ENCODE measurements at places on chromosomes 1 and 21. TPM values are rescaled to one million over a fixed set of nuclear protein-coding genes. Genes with fewer than 3 reads are reported as not detected.

DNA sequence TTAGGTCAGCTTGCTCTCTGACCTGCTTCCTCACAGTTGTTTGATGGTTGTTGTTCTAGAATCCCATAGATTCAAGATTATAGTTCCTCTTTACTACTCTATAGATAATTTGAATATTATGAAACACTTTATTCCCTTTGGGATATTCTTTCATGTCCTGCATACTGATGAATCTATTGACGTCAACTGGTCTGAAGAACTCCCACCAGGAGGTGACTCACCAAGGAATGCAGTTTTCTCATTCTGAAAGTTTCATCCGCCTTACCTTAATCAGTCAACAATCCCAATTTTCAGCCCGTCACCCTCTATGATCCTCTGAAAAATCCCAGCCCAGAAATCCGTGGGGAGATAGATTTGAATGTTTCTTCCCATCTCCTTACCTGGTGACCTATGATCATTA lies 834.1 kb upstream of the PRMT6 start:
- H3K4me3 ChIP-seq = no peak overlapping the region
- H3K27ac ChIP-seq = no peak overlapping the region
- H3K4me1 ChIP-seq = no peaks in the 10 kb centered on the region
- no peak for DNase-seq
- no peaks in the 10 kb centered on the region for H3K27me3 ChIP-seq

DNA sequence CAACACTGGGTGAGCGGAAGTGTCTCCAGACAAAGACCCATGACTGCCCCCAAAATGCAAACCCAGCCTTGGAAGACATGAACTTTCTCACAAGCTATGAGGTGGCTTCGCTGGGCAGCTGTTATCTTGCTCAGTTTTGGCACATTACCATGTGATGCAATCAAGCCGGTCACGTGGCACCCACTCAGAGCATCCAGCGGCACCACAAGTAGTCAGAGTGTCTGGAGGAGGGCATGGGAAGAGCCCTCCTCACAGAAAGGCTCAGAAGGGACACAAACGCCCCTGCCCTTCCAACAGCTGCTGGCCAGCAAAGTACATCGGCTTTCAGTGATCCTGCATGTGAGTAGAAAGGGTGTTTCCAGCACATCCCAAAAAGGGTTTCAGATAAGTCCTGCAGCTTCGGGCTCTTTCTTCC lies 145.5 kb upstream of the IRF2BP2 start:
- H3K27me3 ChIP-seq = no peaks in the 10 kb centered on the region
- no peak overlapping the region for H3K27ac ChIP-seq
- no peak overlapping the region for H3K4me3 ChIP-seq
- H3K36me3 ChIP-seq = no peaks in the 10 kb centered on the region

DNA sequence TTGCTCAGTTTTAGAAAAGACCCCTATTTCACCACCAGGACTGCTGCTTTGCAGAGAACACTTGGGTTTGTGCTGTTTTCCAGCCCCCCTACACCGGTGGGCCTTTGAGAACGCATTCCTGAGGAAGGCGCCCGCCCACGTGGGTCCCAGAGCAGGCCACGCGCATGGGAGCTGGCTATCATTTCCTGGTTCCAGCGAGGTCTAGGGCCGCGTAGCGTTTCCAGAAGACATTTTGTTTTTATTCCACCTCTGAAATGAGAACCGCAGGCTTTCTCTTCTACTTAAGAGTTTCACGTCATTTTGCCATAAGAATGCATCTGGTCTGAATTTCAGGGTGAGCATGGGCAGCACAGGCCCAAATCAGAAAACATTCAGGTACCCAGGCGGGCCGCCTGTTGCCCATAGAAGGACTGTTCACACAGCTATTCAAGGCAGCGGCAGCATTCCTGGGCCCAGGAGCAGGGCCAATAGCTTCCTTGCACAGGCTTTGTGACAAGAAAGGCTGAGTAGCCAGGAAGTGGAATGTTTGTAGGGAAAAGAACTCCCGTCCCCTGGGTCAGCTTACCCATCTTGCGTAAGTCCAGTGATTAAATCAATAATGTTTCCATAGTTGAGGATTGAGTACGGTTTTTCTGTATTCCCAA lies 1.4 kb upstream of the KLHL21 start:
- peak overlapping the region; percentile 77 for H3K4me3 ChIP-seq
- H3K4me1 ChIP-seq = peaks cover 49% of the 10 kb centered on the region
- no peaks in the 10 kb centered on the region for H3K27me3 ChIP-seq
- H3K36me3 ChIP-seq = peaks cover 5% of the 10 kb centered on the region
- DNase-seq = peak; percentile 94

DNA sequence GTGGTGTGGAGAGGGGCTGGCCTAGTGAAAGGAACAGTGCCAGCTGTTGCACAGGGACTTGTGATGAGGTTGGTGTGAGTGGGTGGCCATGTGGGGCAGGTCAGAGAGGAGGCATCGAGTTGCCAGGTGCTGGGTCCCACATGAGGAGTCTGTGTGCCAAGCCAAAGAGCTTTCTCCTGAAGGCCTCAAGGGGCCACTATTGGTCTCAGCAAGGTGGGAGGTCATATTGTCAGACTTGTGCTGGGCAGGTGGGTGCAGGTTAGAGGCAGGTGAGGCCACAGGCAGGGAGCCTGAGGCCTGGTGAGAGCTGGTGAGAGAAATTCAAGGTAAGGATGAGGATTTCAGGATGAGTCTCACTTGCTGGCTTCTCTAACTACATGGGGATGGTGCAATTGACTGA lies 256.8 kb downstream of the DISC1 start:
- no peak overlapping the region for H3K27ac ChIP-seq
- H3K36me3 ChIP-seq = no peaks in the 10 kb centered on the region
- no peak for DNase-seq
- no peaks in the 10 kb centered on the region for H3K4me1 ChIP-seq
- H3K4me3 ChIP-seq = no peak overlapping the region

DNA sequence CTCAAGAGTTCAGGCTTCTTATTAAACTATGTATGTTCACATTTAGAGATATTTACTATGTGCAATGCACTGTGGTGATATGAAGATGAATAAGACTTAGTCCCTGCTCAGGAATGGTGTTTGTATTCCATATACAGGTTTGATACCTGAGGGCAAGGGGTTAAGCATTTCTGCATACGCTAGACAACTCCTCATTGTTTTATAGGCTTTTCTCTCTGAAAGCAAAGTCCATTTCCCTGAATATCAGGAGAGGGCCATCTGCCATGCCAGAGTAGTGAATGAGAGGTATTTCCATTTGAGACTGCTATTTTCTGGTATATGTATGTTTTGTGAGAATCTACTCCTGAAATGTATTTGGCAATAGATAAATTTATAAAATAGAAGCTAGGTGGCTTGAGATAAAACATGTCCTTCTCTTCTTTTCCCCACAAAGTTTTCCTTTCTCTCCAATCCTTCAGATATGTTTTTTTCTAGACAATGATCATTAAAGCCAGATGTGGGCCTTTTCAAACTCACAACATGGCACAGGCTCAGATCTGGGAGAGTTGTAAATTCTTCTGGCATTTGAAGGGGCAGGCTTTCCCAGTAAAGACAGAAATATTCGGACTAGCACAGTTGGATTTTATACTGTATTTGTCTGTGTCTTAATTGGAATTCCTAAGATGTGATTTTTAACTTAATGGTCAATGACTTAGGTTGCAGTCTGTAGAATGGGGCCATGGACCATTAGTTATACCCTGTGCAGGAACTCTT lies 73.3 kb upstream of the WDR26 start:
- H3K4me1 ChIP-seq = peaks cover 28% of the 10 kb centered on the region
- H3K36me3 ChIP-seq = no peaks in the 10 kb centered on the region
- no peak for DNase-seq

DNA sequence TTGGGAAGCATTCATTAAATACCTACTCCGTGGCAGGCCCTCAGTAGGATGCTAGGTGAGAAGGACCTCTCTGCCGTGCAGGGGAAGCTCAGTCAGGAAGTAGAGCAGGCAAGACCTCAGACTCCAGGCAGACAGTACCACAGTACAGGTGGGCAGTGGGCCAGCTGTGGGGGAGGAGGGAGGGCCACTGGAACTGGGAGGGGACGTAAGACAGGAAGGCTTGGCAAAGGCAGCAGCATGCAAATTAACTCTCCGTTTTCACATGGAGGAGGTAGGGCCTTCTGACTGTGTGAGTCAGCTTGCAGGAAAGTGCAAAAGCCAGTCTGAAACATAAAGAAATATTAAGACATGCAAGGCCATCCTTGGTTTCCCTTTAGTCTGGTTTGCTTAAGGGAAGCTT lies 157.7 kb downstream of the TRIM33 start:
- peaks cover 15% of the 10 kb centered on the region for H3K4me1 ChIP-seq
- H3K27ac ChIP-seq = peak overlapping the region; percentile 48

- H3K27me3 ChIP-seq = no peaks in the 10 kb centered on the region
- H3K4me1 ChIP-seq = peaks cover 4% of the 10 kb centered on the region
- no peak for DNase-seq
- no peak overlapping the region for H3K4me3 ChIP-seq
- no peaks in the 10 kb centered on the region for H3K36me3 ChIP-seq
Observed at GRCh38 chr1:3375245-3375644, 79.2 kb upstream of the ARHGEF16 start.

DNA sequence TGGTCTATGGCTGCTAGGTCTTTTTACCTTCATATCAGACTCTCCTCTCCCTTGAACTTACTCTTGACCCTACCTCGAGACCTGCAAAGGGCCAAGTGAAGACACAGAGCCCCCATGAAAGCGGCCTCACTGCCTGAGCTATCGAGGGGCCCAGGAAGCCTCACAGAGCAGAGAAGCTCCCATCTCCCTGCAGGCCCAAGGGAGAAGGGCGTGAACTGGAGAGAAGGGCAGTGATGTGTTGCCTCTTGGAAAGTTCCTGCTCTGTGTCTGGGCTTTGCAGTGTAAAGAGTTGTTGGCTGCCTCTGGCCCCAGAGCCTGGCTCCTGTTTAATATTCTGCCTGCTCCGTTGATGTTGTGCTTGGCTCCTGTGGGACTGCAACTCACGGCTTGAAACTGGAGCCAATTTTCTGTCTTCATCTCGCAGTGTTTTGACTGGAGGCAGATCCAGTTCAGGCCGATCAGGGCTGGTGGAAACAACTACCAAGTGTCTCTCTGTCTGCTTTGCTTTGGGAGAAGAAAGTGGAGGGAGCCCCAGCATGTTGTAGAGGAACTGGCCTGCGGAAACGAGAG lies 4.3 kb downstream of the SERTAD4 start:
- peak; percentile 94 for DNase-seq
- no peaks in the 10 kb centered on the region for H3K4me1 ChIP-seq
- peak overlapping the region; percentile 15 for H3K4me3 ChIP-seq
- peaks cover 7% of the 10 kb centered on the region for H3K36me3 ChIP-seq

DNA sequence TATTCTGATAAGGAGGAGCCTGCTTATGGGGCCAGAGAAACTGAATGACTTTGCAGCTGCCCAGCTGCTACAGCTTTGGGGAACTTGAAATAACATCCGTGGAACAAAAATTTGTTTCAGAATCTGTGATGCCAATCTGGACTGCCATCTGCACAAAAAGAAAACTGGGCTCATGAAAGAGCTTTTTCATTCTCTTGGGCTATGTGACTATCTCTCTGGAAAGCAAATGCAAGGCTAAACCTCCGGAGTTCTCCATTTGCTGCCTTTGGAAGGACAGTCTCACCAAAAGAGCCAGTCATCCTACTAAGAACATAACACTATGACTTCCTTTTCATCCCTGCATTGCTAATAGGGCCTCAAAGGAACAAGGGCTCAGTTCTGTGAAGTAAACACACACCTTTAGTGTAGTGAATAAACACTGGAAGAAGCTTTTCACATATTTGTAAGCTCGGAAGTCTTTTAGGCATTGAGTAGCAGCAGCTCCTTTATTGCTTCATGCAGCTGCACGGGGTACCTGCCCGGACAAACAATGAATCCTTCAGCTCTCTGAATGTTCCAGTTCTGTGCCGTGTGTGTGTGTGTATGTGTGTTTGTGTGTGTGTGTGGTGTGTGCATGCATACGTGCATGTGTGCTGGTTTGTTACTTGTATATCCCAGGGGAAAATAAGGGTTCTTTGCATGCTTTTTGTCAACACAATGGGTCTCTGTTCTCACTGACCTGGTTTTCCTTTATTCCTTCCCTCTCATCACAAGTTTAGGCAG lies 255.5 kb upstream of the SGIP1 start:
- H3K4me3 ChIP-seq = no peak overlapping the region
- peaks cover 56% of the 10 kb centered on the region for H3K4me1 ChIP-seq
- H3K27me3 ChIP-seq = no peaks in the 10 kb centered on the region
- H3K27ac ChIP-seq = no peak overlapping the region
- no peaks in the 10 kb centered on the region for H3K36me3 ChIP-seq

DNA sequence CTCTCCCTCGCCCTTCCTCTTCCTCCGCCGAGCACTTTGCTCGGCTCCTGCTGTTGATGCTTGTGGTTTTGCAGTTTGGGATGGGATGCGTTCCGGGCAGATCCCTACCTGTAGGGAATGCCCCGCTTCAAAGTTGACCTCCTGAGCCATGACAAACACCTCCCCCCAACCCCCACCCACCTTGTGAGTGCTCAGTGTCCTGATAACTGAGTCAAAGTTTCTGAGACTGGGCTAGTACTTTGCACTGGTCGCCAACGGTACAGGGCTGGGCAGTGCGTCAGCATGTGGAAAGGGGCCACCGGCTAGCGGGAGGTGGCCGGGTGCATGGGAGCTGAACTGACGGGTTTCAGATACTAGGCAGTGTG lies 771 bp downstream of the RABGAP1L start:
- H3K27ac ChIP-seq = peak overlapping the region; percentile 94
- no peaks in the 10 kb centered on the region for H3K36me3 ChIP-seq
- DNase-seq = peak; percentile 73
- H3K27me3 ChIP-seq = no peaks in the 10 kb centered on the region
- peak overlapping the region; percentile 80 for H3K4me3 ChIP-seq

GRCh38 chr21:14947613-14948160 lies 117.1 kb downstream of the NRIP1 start:
- H3K4me1 ChIP-seq = no peaks in the 10 kb centered on the region
- H3K4me3 ChIP-seq = no peak overlapping the region
- no peak for DNase-seq
- H3K36me3 ChIP-seq = no peaks in the 10 kb centered on the region

GRCh38 chr21:36718951-36719501 lies 20.1 kb downstream of the SIM2 start:
- H3K4me3 ChIP-seq = no peak overlapping the region
- DNase-seq = peak; percentile 61
- no peaks in the 10 kb centered on the region for H3K27me3 ChIP-seq
- H3K36me3 ChIP-seq = no peaks in the 10 kb centered on the region

GRCh38 chr1:75632350-75632949 lies 21.5 kb upstream of the SLC44A5 start:
- no peaks in the 10 kb centered on the region for H3K4me1 ChIP-seq
- no peaks in the 10 kb centered on the region for H3K27me3 ChIP-seq
- H3K4me3 ChIP-seq = no peak overlapping the region
- no peak for DNase-seq

GRCh38 chr1:107776900-107777663 lies 187.9 kb downstream of the VAV3 start:
- H3K4me3 ChIP-seq = no peak overlapping the region
- no peaks in the 10 kb centered on the region for H3K36me3 ChIP-seq
- no peak for DNase-seq
- no peak overlapping the region for H3K27ac ChIP-seq
- no peaks in the 10 kb centered on the region for H3K4me1 ChIP-seq

DNM3 gene
- 6.4 TPM for total RNA-seq

OR2L5 gene
- not detected for total RNA-seq

GABPA gene
- 32.5 TPM for total RNA-seq

FABP3 gene
- total RNA-seq = 6.4 TPM
